Skin of body (tissue), 3 donors: ENCODE measurements at places on chromosomes 3 and 15. TPM values are rescaled to one million over a fixed set of nuclear protein-coding genes. Genes with fewer than 3 reads are reported as not detected.

- DNase-seq, result no peak
Observed at GRCh38 chr3:184748219-184749135, 36.6 kb upstream of the MAGEF1 start.

DNA sequence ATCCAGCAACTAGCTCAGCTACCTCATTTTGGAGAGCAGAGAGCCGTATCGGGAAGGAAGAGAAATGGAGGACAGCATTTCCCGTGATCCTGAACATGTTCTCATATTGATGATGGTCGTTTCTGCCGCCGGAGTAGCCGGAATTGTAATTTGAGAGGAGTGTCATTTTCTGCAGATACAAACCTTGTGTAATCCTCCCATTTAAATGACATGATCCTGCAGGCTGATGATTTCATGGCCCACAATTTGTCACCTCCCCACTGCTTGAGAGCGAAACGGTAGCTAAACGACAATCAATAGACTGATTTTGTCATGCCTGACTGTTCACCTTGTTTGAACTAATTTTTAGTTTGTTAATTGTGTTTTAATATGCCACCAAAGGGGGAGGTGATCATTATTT lies 126.5 kb upstream of the CNTN6 start:
- no peak for DNase-seq

BNIP2 gene
- total RNA-seq, result 66.6 TPM

DNA sequence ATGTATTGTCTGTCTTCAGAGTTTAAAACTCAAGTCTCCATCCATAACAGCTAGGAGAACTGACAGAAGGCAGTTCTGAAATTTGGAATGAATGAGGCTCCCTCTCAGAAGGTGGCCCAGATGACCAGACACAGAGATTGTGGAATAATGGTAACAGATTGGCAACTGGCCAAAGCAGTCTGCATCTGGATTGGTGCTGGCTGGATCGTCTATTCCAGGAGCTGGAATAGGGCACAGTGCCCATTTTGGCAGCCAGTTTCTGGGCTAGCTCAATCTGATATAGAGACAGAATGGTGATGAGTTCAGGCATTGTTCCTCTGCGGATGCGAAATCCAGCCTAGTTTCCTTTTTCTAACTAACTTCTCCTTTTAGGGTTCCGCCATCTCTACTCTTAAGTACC lies 851.7 kb downstream of the PDCD6IP start:
- DNase-seq, result no peak

MUC4 gene
- total RNA-seq, result 0.30 TPM

DNA sequence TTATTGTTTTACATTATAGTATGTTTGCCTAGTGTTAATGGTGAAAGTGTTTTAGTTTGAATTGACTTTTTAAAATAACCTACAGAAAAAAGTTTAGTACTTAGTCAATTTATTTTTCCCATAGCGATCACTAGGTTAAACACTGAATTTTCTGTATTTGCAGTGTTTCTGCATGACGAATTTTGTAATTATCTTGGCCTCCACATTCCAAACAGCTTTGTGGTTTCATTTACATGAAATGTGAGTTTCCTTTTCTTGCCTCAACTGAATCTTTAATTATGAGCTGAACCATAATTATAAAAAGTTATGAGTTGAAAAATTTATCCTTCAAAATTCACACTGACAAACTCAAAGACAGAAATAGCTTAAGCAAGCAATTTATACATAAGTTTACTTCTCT lies 235.5 kb downstream of the CTNNB1 start:
- DNase-seq, result no peak

- DNase-seq, result no peak
Observed at GRCh38 chr15:91290553-91290952, 190.5 kb downstream of the SV2B start.

DNA sequence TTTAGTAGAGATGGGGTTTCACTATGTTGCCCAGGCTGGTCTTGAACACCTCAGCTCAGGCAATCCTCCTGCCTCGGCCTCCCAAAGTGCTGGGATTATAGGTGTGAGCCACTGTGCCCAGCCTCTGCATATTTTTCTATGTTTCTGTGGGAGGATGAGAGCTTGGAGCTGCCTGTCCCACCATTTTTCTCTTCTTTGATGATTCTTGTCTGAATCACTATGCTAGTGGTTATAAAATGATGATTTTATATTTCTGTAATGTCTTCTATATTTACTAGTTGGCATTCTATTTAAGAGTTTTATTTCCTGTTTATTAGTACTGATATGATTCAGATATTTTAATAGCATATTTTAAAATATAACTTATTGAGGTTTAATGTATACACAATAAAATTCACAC lies 69.7 kb downstream of the CHCHD6 start:
- no peak for DNase-seq

DNA sequence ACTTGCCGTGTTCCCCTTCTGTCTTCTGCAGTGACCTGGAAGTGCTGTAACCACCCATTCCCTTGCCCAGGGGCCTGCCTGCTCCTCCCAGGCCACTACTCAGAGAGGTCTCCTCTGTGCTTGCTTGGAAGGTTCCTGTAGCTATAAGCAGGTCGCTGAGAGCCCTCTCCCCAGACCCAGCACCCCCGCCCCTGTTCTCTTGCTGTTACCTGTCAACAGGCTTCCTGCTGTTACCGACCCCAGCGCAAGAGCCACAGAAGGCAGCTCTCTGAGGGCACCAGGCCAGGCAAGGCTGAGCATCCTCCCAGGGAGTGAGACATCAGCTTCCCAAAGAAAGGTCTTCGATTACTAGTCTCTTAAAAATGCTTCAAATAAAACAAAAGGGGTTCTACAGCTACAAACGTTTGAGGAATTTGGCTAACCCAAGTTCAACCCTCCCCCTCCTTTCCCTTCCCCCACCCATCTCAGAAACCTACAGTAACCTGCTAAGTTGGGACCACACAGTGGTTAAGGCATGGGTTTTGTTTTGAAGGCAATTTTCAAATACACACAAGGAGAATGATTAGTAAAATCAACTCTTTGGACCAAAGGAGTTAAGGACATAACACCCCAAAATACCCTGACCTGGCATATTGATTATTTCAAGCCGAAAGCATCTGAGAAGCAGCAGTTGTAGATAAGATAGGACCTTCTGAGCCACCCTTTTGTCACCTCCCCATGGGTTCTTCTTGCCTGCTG lies 74.9 kb upstream of the MFGE8 start:
- DNase-seq, result no peak

NR1I2 gene
- 0.10 TPM for total RNA-seq

DNA sequence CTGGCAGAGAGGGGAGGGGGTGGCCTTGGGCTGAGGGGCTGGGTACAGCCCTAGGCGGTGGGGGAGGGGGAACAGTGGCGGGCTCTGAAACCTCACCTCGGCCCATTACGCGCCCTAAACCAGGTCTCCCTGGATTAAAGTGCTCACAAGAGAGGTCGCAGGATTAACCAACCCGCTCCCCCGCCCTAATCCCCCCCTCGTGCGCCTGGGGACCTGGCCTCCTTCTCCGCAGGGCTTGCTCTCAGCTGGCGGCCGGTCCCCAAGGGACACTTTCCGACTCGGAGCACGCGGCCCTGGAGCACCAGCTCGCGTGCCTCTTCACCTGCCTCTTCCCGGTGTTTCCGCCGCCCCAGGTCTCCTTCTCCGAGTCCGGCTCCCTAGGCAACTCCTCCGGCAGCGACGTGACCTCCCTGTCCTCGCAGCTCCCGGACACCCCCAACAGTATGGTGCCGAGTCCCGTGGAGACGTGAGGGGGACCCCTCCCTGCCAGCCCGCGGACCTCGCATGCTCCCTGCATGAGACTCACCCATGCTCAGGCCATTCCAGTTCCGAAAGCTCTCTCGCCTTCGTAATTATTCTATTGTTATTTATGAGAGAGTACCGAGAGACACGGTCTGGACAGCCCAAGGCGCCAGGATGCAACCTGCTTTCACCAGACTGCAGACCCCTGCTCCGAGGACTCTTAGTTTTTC lies 4.9 kb downstream of the ISL2 start:
- no peak for DNase-seq

DNA sequence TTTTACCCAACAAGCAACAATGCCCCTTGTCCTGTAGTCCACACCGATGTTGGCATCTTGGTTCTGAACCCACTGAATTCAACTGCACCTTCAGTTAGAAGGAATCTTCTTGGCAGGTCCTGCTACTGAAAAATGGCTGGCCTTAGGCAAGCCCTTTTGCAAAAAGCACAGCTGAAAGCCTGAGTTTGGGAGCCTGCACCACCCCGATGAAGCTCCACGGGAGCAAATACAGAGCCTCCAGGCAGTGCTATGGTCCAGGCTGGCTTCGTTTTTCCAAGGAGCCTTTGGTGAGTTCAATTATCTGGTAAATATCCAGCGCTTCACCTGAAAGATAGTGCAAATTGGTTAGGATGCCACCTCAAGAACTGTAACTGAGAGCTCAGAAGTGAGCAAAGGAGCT lies 18.1 kb downstream of the POLG start:
- DNase-seq, result no peak

DNA sequence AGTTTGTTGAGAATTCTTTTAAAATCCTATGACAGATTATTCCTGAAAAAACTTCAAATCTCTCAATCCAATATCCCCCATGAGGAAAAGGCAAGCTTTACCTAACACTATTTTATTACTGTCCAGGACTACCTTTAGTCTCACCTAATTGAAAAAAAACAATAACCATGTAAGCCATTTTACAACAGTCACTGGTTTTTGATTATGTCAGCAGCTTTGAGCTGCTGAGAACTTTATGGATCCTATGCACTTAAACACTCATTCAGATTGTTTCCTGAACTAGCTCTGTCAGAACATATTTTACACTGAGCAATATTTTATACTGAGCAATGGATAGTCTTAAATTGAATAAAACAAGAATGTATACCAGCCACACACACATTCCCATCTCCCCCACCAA lies 79.9 kb downstream of the ZBBX start:
- DNase-seq, result no peak

CCR8 gene
- not detected for total RNA-seq

GOLGA6D gene
- 0.30 TPM for total RNA-seq

DNA sequence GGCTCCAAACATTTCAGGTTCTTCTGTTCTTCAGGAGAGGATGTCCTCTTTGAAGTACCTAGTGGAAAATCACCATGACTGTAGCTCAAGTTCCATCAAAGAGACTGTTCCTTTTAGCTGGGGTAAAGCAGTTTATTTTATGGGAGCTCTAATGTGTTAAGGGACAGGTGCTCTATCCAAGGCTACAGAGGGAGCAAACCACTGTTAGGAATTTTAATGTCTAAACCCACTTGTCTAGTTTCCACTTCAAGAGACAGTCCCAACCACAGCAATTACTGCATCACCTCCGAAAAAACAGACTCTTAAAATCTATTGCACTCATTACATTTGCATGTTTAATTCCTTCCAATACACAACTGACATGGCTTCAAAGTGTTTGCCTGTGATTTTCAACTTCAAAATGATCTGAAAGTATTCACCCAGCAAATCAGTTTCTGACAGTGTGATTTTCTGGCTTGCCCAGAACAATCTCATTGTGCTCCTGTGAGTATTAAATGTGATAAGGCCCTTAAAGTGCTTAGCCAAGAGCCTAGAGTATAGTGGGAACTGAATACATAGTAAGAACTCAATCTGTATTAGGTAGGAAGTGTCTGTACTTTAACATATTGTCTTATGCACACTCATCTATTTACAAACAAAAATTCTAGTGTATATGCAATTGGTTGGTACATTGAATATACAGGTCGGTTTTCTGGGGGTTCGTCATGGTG lies 266.5 kb upstream of the CCDC54 start:
- no peak for DNase-seq

VGLL3 gene
- total RNA-seq, result 53.1 TPM

SRPRB gene
- total RNA-seq, result 33.2 TPM

DNA sequence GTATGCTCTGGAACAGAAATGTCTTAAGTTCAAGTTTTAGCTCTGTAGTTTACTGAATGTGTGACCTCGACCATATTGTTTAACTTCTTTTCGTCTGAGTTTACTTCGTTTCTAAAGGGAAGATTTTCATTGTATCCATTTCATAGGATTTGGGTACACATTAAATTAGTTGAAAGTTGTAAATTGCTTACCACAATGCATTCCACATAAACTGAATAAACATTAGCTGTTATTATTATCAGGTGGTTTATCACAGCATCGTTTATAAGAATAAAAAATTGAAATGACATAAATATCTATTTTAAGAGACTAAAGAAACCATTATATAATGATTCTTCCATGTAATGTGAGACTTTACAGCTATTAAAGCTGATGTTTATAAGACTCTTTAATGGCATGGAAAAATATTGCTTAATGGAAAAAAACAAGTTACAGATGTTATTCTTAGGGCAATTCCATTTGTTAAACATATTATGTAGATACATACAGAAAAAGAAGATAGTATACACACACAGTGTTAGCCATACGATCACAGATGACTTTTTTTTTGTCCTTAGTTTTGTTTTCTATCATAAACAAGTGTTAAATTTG lies 342.3 kb upstream of the SGO1 start:
- DNase-seq, result peak; percentile 76

DNA sequence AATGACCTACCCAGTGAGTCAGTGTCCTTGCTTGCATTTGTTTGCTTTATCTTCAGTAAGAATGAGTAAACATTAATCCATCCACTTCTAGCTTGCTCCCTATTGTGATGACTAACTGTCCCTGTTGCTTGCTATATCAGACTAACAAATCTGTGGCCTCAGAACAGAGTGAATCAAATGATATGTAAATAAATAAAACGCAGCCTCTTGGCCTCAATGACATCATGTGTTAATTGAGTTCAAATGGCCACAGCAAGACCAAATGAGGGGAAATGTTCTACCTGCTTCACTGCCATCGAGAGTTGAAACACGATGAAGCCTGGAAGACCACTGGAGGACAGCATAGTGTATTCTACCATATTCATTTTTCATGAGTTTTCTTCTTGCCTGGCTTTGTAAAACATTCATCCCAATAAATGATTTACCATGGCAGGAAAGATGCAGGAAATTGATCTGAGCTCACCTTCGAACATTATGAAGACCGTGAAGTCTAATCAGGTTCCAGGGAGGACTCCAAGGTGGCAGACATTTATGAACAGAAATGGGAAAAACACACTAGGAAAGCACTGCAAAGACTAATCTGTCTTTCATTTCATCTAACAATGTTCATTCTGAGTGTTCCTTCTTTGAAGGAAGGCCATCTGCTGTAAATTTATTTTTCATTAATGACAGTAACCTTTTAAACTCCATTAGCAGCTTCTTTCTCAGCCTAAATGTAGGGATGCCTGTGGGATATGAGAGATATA lies 1144.5 kb downstream of the TUSC7 start:
- no peak for DNase-seq

UTS2B gene
- 0.39 TPM for total RNA-seq

DNA sequence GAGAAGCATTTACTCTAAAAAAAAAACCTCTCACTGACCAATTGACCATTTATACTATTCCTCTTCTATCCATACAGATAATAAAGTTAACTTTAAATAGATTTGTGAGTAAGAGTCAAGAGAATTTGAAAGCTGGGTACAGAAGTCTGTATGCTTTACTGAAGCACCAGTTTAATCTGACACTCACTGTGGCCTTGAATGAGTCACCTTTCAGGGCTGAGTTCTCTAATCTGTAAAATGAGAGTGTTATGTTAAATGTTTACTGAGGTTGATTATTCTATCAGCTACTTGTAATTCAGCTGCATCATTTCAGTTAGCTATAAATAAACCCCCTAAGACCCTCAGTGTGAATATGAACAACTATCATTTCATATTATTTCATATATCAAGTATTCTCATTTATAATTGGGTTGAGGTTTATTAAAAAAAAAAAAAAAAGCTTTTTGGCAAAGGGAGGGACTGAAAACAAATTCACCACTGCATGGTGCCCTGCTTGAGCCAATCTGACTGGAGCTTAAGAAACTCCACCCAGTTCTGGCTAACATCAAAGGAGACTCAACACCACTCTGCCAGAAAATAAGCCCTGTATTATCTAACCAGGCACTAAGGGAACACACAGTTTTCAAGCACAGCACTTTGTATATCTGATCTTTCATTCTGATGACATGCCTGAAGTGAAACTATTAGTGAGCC lies 2.8 kb downstream of the MAP4 start:
- no peak for DNase-seq

HYAL1 gene
- total RNA-seq, result 1.1 TPM
